ENCODE measurements at places on chromosomes 12 and 14. TPM values are rescaled to one million over a fixed set of nuclear protein-coding genes. Genes with fewer than 3 reads are reported as not detected.

IL23A gene
- total RNA-seq: not detected

RHOJ gene
- total RNA-seq: not detected

PLEKHH1 gene
- 4.7 TPM for total RNA-seq

IL22 gene
- total RNA-seq: not detected

GPR135 gene
- total RNA-seq: 0.26 TPM

SERPINA12 gene
- not detected for total RNA-seq

NAA25 gene
- 18.3 TPM for total RNA-seq

RNFT2 gene
- total RNA-seq: 0.26 TPM

PTCSC3 gene
- total RNA-seq: not detected

P2RX7 gene
- 0.77 TPM for total RNA-seq

DNA sequence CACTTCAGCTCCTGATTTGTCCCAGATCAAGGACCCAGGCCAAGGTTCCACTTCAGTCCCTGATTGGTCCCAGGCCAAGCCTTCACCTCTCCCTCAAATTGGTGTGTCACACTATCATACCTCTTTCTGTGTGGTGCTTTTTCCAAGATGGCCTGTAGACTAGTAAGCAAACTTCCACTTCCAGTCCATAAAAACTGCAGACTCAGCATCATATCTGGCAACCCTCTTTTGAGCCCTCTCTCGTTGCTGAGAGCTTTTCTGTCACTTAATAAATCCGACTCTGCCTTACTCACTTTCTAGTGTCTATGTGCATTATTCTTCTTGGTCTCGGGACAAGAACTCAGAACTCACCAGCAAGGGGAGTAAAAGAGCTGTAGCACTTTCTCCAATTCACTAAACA lies 1395.1 kb downstream of the LRFN5 start:
- no peak for DNase-seq

DNA sequence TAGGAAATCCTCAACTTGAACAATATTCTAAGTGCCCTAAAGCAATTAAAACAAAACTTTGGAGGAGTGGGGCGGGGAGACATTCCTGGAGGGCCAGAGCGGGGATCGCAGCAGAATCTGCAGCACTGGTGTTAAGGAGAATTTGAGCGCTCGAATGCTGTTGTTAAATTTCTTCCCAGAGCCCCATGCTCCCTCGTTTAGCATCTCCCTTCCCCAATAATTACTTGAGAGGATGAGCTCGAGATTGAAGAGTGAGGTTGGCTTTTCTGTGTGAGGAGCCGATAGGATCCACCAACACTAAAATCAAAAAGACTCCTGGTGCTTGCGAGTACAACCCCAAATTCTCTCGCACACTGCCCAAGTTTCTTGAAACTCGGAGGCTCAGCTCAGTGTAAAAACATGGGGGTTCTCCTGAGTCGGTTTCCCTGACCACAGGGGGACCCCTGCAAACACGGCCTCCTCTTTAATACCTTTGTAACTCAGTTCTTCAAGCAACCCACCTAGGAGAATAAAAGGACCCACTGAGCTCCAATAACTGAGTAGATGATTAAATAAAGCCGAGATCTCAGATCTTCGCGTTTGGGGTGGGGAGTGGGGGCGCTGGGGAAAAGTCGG lies 10.2 kb upstream of the FOXG1 start:
- no peak for DNase-seq

DNA sequence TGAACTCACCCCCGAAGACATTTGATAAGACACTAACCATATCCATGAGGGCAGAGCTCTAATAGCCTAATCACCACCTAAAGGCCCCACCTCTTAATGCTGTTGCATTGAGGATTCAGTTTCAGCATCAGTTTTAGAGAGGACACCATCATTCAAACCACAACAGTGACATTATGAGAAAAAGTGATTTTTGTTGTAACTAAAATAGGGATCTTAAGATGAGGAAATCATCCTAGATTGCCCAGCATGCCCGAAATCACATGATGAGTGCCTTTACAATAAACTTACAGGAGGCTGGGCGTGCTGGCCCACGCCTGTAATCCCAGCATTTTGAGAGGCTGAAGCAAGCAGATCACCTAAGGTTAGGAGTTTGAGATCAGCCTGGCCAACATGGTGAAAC lies 9.7 kb upstream of the GLT1D1 start:
- DNase-seq: no peak

DNA sequence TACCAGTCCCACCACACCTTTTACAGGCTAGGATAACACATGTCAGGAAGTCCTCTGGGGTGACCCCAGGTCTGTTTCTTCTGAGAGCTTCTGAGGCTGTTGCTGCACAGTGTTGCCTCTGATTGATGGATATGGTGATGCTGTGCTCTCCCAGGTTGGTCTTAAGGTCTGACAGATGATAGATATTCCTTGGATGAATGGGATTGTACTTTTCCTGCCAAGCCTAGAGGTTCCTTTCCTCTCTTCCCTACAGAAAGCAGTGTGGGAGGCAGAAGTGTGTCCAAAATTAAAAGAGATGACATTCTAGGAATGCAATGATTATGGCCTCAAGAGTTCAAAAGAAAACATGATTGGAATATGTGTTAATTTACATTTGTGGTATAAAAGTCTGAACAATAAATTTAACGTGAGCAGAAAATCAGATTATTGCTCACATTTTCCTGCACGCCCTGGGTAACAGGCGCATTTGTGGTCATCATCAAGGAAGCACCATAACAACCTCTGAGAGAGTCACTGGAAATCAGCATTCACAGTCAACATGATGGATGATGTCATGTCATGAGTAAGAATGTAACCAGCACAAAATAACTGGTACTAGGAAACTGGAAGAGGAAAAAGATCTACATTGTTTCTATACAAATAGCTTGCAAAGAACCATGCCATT lies 73.7 kb downstream of the BBS10 start:
- DNase-seq: peak; percentile 52

DNA sequence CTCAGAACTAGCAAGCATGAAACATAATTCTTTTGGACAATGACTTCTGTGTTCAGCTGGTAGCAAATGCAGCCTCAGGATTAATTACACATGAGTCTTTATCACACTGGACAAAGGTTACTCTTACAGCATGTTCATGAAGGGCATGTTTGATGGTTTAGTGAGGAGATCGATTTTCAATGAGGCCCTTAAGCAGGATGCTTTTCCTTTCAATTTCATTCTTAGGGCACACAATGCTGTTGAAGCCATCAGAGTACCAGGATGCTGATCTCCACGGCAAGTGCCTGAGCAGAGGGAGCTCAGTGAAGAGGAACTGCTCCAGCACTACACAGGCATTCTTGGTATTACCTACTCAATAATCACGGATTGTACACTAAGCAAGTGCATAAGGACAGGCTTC lies 542.0 kb downstream of the SNAPC1 start:
- DNase-seq: no peak

GRCh38 chr14:71228711-71229110 lies 321.5 kb downstream of the PCNX1 start:
- no peak for DNase-seq

- peak; percentile 100 for DNase-seq
Measured at GRCh38 chr12:27179400-27180214, 64.5 kb upstream of the STK38L start.

DNA sequence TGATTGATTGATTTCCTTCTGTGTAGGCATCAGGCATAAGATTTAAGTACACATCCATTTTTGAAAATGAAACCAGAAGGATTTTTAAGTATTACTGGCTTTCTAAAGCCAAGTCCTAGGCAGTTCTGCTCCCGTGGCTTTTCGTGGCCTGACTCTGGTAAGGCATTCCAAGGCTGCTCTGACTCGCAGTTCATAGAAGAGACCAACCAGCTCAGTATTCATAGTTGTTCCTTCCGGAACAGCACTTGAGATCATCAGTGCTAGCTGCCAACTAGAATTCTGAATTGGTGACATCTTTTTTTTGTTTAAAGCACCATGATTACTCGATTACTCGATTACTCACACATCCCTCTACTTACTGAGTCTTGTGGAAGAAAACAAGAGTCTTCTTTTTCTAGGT lies 25.9 kb downstream of the SUDS3 start:
- peak; percentile 25 for DNase-seq

DNA sequence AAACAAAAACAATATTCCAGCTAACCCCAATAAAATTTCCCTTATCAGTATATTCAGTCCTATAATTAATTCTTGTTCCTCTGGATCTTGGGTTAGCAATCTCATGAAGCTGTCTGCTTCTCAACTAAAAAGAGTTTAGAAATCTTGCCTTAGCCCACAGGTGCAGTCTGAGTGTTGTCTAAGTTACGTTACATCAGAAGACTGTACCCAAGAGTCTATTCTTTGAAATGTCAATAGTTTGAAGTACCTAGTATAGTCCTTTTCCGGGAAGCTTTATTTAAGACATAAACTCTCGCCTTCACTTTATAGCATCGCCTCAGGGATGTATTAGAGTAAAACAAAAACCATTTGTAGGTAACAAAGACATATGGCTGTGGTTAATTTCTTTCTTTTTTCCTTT lies 465.1 kb downstream of the FUT8 start:
- DNase-seq: no peak

GRCh38 chr12:70052476-70052875 lies 190.8 kb upstream of the CNOT2 start:
- DNase-seq: no peak

GRCh38 chr12:71183018-71183417 lies 25.2 kb upstream of the TSPAN8 start:
- peak; percentile 87 for DNase-seq

- no peak for DNase-seq
Measured at GRCh38 chr12:109738878-109739665, 25.4 kb downstream of the FAM222A start.

DNA sequence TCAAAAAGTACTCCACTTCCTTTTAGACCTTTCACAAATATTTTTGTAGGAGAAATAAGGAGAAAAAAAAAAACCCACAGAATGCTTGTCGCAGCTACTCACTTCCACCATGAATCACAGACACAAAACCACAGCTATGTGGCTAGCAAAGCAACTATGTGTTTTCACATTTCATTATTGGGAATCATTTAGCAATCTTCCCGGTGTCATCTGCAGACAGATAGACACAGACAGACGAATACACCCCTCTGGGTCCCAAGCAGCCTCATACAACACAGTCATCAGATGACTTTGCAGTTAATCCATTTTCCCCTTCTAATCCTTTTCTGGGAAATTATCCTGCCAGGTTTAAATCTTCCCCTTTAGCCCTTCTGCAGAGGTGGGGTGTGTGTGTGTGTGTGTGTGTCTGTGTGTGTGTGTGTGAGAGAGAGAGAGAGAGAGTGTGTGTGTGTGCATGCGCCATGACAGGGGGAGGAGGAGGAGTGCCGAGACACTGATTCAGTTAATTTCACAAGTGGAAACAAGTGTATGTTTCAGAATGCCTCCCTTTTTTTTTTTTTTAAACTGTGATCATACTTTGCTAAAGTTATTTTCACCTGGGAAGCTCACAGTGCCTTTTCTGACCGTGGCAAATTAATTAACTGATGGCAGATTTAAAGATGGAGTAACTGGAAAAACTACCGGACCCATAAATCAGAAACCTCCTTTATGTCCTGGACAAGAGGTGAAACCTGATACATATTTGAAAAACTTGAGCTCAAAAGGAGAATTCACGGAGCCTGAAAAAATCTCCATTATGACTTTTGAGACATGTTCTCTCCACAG lies 39.9 kb downstream of the LTBP2 start:
- peak; percentile 99 for DNase-seq

DNA sequence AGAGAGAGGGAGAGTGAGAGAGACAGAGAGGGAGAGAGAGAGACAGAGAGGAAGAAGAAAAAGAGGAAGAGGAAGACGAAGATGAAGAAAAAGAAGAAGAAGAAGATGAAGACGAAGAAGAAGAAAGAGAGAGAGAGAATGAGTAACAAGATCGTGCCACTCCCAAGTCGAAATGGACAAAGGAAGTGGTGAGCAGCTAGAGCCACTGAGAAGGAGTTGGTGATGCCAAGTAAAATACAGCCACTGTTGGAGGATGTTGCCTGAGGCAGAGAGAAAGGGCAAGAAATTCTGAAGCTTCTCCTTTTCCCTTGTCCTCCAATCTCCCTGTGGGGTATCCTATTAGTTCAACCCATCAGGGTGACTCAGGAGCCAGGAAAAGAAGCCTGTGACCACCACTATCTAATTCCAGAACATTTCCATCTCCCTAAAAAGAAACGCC lies 12.5 kb upstream of the ANAPC5 start:
- DNase-seq: no peak

- peak; percentile 22 for DNase-seq
Measured at GRCh38 chr14:103846543-103847450, 578 bp downstream of the PPP1R13B start.

DNA sequence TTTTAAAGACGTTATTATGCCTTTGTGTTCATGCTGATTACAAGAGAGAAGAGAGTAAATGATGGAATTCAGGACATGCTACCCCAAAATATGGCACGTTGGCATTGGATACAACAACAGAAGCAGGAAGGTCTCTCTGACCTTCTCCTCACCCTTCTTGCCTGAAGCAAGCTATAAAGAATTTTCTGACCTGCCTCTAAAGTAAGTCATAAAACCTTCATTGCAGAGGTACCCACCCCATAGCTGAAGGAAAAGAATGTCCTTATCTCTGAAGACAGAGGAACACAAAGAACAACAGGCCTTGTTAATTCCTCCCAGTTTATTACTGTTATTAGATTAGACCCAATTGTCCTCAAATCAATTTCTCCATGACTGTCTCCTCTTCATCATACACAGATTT lies 176.2 kb downstream of the FBXL14 start:
- DNase-seq: no peak

GRCh38 chr12:18296909-18297280 lies 35.6 kb downstream of the PIK3C2G start:
- no peak for DNase-seq

- DNase-seq: peak; percentile 85
Measured at GRCh38 chr12:115313929-115314328, 630.0 kb upstream of the TBX3 start.

- no peak for DNase-seq
Measured at GRCh38 chr12:112115259-112116045, 6.9 kb upstream of the NAA25 start.

- no peak for DNase-seq
Measured at GRCh38 chr12:112665958-112666357, 125.6 kb upstream of the RPH3A start.

Data from bronchial epithelial cell (primary cell).